ENCODE measurements at places on chromosomes 12 and 14.
A peak's percentile ranks its signal among the peaks of the same experiment; 100 is the strongest.

DNA sequence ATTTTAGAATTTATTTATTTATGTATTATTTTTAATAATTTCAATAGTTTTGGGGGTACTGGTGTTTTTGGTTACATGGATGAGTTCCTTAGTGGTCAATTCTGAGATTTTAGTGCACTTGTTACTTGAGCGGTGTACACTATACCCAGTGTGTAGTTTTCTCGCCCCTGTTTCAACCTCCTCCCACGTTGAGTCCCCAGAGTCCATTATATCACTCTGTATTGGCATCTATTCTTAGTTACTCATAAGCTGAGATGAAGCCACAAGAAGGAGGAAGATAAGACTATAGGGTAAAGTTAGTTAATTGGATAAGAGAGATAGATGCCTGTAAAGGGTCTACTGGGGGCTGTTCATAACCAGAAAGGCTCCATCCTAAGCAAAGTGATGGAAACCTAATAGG is 4.0 kb downstream of the C1S start:
- DNase-seq, result no peak

DNA sequence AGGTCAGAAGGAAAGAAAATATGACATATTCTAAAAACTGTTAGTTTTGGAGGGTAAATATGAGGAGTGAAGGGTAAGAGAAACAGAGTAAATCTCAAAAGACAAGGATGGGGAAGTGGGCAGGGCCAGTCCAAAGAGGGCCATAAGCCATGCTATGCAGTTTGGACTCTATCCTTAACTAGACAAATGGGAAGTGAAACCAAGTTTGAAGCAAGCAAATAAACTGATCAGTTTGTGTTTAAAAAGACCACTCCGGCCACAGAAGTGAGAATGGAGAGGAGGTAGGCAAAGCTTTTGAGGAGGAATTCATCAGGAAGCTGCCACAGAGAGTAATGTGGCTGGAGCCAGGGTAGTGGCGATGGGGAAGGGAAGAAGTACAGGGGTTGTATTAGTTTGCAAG is 37.5 kb upstream of the DAAM1 start:
- DNase-seq, result no peak

GRCh38 chr12:89980236-89980635 is 271.6 kb upstream of the ATP2B1 start:
- no peak for DNase-seq

DNA sequence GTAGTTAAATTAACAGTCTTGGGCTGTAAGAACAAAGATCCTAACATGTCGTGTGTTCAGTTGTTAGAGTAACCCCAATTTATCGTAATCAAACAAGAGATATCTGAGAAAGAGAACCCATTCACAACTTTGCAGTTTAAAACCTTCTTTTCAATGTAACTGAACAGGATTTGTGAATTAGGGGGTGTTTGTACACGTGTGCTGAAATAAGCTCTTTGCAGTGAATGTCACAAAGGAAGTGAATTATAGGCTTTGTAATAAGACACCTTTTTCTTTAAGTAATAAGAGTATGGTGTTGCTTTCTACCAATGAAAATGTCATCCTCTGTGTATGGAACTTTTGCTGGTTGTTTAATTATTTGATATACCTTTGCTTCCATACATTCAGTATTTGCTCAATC is 114.0 kb downstream of the ALX1 start:
- DNase-seq, result no peak

GRCh38 chr12:57165741-57166140 is 18.3 kb upstream of the LRP1-AS start:
- DNase-seq, result no peak

GRCh38 chr12:99413751-99414150 is 233.8 kb upstream of the GARIN6 start:
- DNase-seq, result no peak

GRCh38 chr12:82290415-82290814 is 67.8 kb downstream of the CCDC59 start:
- DNase-seq, result no peak

DNA sequence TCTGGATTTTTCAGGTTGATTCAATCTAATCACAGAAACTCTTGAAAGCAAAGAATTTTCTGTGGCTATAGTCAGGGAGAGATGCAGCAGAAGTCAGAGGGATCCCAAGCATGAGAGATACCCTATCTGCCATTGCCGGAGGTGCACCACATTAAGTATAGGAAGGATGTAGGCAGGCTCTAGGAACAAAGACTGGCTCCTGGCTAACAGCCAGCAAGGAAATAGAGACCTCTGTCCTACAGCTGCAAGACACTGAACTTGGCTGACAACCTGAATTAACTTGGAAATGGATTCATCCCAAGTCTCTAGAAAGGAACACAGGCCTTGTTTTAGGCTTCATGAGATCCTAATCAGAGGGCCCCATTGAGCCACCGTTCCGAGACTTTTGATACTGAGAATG is 364.9 kb upstream of the FLRT2 start:
- DNase-seq, result no peak

DNA sequence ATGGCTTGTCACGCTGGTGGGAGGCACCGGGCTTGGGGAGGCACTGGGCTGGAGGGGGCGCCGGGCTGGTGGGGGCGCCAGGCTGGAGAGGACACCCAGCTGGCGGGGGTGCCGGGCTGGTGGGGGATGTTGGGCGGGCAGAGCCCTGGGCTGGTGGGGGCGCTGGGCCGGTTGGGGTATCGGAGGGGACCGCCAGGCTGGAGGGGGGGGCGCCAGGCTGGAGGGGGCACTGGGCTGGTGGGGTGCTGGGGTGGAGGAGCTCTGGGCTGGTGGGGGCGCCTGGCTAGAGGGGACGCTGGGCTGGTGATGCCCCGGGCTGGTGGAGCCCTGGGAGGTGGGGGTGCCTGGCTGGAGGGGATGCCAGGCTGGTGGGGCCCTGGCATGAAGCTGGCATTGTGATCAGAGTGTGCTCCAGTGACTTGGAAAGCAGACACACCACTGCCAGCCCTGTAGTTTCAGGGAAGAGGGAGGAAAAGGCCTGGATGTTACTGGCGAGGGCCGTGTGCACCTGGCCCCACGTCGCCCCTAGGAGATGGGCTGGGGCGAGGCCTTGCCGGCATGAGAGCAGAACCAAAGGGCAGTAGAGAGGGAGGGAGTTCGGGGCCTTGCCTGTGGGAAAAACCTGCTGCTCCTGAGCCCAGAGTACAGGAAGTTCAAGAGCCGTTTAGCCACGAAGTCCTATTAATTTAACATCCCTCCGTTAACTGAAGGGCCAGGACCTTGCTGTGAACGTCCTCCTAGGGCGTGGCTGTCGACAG is 13.1 kb downstream of the TEDC1 start:
- no peak for DNase-seq

DNA sequence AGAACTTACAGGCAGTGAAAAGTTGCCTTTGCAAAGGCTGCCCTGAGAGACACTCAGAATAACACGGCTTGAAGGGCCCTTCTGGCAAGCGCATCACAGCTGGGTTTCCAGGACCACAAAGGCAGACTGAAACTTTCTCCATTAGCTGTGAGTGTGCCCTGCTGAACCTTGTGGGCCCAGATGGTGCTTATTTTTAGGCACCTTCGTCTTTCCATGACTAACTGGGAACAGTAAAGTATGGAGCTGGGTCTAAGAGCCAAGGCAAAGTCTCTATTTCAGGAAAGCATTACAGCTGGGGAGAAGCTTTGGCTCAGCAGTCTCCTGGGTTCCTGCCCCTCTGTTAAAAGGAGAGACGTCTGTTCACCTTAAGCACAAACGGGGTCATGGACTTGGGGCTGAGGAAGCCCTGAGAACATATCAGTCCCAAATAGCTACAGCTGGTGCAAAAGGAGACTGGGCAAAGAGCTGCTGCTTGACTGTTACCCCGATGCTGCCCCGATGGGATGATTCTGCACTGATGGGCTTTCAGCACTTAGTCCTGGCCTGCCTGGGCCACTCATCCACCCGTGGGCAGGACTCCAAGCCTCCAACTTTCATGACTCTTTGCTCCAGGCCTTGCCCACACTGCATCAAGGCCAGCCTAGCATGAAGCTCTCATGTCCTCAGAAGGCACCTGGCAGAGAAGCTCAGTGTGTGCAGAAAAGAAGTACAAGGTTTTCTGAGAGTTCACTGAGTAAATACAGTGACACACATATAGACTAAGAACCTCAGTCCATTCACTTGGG is 248.3 kb downstream of the PHLDA1 start:
- no peak for DNase-seq

- no peak for DNase-seq
These were observed 13.6 kb upstream of the MLXIP start for GRCh38 chr12:122064780-122065588.

DNA sequence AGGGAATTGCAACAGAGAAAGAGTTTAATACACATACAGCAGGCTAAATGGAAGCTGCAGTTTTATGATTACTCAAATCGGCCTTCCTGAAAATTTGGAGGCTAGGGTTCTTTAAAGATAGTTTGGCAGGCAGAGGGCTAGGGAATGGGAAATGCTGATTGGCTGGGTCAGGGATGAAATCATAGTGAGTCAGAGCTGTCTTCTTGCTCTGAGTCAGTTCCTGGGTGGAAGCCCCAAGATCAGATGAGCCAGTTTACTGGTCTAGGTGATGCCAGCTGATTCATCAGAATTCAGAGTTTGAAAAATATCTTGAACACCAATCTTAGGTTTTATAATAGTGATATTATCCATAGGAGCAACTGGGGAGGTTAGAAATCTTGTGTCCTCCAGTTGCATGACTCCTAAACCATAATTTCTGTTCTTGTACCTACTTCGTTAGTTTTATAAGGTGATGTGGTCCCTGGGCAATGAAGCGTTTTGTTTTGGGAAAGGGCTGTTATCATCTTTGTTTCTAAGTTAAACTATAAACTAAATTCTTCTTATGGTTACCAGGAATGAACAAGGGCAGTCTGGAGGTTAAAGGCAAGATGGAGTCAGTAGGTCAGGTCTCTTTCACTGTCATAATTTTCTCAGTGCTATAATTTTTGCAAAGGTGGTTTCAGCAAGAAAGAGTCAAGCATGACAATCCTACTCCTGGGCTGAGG is 257.8 kb upstream of the CCDC196 start:
- no peak for DNase-seq

DNA sequence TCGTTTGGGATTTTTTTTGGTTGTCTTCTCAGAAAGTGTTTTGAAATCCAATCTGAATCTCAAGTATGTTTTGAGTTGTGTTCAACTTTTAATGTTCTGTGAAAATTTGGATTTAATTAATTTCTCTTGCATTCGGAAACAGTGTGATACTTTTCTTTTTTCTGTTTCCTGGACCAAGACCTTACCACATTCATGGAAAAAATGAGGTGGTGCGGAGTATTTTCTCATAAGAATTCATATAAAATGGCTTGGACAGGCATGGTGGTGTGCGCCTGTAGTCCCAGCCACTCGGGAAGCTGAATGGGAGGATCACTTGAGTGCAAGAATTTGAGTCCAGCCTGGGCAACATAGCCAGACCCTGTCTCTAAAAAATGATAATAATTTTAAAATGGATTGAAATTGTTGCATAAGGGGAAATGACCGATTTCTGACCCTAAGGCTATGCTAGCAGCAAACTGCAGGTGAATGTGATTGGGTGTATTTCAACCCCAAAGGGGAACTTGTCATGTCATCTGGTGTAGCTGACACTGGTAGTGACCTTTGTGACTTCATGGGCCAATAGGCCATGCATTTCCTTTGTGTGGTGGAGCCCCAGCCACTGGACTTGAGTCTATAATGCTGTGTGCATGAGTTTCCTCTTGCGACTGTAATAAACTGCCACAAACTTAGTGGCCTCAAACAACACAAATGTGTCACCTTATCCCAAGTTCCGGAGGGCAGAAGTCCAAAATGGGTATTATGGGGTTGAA is 123.5 kb upstream of the RFLNA start:
- DNase-seq, result no peak

DNA sequence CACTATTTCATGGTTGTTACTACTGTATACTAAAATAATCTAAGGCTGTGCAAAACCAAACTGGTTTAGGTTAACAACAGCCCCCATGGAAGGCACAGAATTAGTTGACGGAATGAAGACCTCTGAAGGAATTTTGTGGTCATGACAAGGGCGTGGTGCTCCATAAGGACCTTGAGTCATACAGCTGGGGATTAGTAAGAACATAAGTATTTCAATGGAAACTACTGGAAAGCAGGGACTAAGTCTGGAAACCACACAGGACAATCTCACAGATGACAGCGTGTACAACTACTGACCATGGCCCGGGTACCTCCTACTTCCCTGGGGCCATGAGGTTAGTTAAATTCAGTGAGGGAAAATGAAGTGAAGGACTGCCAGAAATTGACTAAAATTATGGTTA is 98.5 kb upstream of the PLEKHA5 start:
- no peak for DNase-seq

DNA sequence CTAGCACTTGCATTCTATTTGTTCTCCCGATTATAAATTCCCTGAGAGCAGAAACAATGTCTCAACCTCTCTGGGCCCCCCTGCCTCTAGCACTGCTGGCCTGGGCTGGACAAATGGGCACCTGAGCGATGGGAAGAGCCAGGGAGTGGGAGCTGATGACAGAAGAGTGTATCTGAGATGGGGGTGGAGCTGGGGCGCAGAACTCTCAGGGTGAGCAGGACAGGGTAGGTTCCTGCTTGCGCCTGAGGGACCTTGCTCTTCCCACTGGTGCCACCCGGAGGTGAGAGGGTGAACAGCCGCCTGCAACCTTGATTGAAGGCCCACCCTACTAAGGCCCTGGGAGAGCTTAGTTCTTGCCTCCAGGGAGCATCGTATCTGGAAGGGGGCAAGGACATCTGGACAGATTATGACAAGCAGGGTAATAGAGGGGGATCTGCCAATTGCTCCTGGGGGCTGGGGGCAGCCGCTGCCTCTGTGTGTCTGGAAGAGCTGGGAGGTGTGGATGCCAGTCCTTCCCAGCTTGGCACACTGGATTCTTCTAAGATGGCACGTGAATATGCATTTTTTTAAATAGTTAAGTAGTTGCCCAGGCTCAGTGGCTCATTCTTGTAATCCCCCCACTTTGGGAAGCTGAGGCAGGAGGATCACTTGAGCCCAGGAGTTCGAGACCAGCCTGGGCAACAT is 43.0 kb upstream of the TSPAN9 start:
- DNase-seq, result no peak

DNA sequence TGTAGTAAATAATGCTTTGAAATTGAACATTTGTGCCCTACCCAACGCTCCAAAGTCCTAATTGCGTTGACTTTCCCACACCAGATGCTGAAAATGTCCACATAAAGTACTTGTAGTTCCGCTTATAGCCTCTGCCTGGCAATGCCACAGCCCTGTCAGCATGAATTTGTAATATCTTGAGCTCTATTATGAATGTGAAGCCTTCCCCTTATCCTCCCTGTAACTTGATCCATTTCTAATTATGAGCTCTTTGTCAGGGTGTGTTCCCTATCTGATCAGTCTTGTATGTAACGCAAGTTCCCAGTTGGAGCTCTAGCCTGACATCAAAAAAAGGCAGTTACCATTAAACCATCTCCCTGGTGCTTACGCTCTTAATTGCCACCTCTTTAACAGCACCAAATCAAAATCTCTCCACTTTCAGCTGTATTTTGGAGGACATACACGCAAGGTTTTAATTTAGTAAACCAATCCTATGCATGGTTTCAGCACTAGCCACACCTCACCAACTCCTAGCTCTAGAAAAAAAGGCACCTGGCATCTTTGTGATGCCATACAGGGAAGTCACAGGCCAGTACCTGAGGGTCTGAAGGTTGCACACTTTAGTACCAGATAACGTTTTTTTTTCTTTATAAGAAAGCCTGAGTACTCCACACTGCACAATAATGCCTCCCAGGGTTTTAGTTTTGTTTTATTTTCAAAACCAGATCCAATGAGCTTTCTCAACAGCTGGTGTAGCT is 69.3 kb downstream of the EEA1 start:
- no peak for DNase-seq

GRCh38 chr12:7959701-7960121 is 23.7 kb upstream of the SLC2A3 start:
- DNase-seq, result peak; percentile 44

- DNase-seq, result no peak
These were observed 109.1 kb downstream of the C12orf50 start for GRCh38 chr12:87920139-87920538.

GRCh38 chr12:125069616-125070015 is 4.4 kb downstream of the AACS start:
- no peak for DNase-seq
